Prostate gland (tissue), 2 donors: ENCODE measurements at places on chromosomes 12 and 14.

DNA sequence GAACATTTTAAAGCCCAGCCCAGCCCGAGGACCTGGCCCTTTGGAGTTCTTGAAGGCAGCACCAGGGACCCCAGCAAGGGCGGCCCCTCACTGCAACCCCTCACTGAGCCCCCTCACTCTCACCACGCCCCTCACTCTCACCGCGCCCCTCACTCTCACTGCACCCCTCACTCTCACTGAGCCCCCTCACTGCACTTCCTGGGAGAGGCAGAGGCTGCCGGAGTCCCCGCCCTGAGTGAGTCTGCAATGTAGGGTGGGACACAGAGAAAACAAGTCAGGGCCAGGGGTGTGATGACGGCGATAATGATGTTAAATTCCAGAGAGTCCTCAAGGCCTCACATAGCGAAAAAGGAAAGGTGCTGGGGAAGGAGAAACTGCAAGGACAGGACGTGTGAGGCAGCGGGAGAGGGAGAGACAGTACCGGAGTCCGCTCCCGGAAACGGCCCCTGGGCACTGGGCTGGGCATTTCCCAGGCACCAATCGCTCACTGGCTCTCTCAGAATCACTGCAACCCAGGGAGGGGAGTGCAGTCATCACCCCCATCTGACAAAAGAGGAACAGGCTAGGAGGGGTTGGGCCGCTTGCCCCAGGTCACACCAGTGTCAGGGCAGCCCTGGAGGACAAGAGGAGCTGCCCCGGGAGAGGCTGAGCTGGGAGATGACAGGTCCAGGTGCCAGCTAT is 24.9 kb downstream of the CCDC88C start:
- H3K27me3 ChIP-seq, result no peaks in the 10 kb centered on the region
- DNase-seq, result no peak
- peak overlapping the region; percentile 88 for H3K27ac ChIP-seq
- no peaks in the 10 kb centered on the region for H3K36me3 ChIP-seq
- H3K4me3 ChIP-seq, result no peak overlapping the region

- H3K4me3 ChIP-seq, result no peak overlapping the region
- no peak overlapping the region for H3K27ac ChIP-seq
- H3K36me3 ChIP-seq, result no peaks in the 10 kb centered on the region
- DNase-seq, result no peak
Observed at GRCh38 chr12:91926848-91927247, 218.8 kb downstream of the BTG1 start.

GRCh38 chr12:96698521-96698920 is 208.5 kb upstream of the NEDD1 start:
- no peaks in the 10 kb centered on the region for H3K36me3 ChIP-seq
- no peak overlapping the region for H3K4me3 ChIP-seq
- H3K4me1 ChIP-seq, result no peaks in the 10 kb centered on the region
- no peaks in the 10 kb centered on the region for H3K27me3 ChIP-seq
- no peak overlapping the region for H3K27ac ChIP-seq

GRCh38 chr14:33660248-33660647 is 290.6 kb downstream of the EGLN3 start:
- H3K27ac ChIP-seq, result no peak overlapping the region
- H3K36me3 ChIP-seq, result no peaks in the 10 kb centered on the region
- H3K4me1 ChIP-seq, result no peaks in the 10 kb centered on the region
- H3K27me3 ChIP-seq, result no peaks in the 10 kb centered on the region
- no peak overlapping the region for H3K4me3 ChIP-seq
- DNase-seq, result no peak

GRCh38 chr12:118391836-118392235 is 15.5 kb downstream of the SUDS3 start:
- H3K4me1 ChIP-seq, result no peaks in the 10 kb centered on the region
- no peak overlapping the region for H3K4me3 ChIP-seq
- no peak overlapping the region for H3K27ac ChIP-seq
- no peak for DNase-seq

GRCh38 chr12:96751626-96752025 is 155.4 kb upstream of the NEDD1 start:
- no peaks in the 10 kb centered on the region for H3K27me3 ChIP-seq
- H3K4me1 ChIP-seq, result no peaks in the 10 kb centered on the region

GRCh38 chr12:127819056-127819455 is 447.9 kb upstream of the TMEM132C start:
- DNase-seq, result no peak
- no peaks in the 10 kb centered on the region for H3K36me3 ChIP-seq
- no peak overlapping the region for H3K4me3 ChIP-seq

DNA sequence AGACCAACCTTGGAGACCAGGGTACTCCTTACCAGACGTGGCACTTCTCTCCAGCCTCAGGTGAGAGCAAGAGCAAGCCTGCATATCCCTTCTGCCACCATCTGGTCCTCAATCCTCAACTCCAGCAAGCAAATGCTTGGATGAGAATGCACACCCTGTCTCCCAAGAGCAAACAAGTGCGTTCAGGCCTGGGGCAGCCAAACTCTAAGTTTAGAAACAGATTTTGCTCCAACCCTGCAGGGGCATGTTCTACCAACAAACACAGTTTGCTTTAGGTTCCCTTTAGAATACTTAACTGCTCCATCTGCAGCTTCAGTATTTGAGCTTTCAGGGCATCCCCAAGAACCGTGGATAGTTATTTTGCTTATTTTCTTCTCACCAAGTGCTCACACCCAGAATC is 55.9 kb upstream of the FICD start:
- H3K27ac ChIP-seq, result no peak overlapping the region
- H3K27me3 ChIP-seq, result no peaks in the 10 kb centered on the region
- DNase-seq, result no peak
- no peaks in the 10 kb centered on the region for H3K4me1 ChIP-seq
- H3K36me3 ChIP-seq, result no peaks in the 10 kb centered on the region

DNA sequence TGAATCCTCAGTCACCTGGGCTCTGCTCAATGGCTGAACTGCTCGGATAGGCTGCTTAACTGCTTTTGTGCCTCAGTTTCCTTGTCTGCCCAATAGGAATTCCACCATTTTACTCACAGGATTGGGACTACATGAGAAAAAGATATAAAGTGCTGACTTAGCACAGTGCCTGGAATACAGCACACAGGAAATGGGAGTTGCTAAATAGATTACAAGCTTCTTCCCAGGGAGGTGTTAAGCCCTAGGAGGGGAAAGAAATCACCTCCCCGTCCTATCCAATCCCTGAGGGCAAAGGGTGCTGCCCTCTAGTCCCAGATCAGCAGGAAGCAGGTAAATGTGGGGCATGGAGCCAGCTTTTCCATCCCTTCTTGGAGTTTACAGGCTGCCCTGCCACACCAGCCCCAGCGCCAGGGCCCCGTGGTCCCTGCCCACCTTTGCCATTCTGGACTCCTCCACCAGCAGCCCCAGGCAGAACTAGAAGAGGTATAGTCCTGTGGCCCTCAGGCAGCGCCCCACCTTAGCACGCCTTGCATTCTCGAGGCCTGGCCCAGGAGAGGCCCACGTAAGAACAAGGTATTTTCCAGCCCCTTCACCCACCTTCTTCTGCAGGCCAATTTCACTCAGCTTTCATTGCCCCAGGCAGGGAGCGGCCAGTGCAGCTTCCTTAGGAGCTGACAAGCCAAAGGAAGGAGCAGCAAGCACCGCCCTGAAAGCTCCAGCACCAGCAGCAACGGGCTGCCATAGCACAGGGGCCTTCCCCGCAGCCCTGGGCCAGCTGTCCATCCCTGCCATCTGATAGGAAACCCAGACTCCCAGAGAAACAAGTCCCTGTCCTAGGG is 28.8 kb upstream of the RPLP0 start:
- no peaks in the 10 kb centered on the region for H3K27me3 ChIP-seq
- no peaks in the 10 kb centered on the region for H3K36me3 ChIP-seq
- no peak overlapping the region for H3K4me3 ChIP-seq

DNA sequence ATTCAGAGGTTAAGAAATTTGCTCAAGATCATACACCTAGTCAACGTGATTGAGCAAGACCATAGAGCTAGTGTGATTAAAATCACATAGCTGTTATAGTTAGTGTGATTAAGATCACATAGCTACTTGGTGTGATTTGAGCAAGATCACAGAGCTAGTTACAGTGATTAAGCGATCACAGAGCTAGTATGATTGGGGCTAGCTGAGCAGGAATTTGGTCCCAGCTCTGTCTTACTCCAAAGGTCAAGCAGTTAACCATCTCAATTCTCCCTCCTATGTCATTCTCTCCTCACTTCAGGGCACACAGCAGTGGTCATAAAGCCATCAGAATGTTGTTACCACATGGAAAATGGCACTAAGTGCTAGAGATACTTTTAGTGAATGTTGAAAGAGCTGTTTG is 158.2 kb downstream of the SPTSSA start:
- H3K4me1 ChIP-seq, result no peaks in the 10 kb centered on the region
- H3K4me3 ChIP-seq, result no peak overlapping the region
- H3K27ac ChIP-seq, result no peak overlapping the region
- no peak for DNase-seq
- H3K36me3 ChIP-seq, result no peaks in the 10 kb centered on the region
- H3K27me3 ChIP-seq, result no peaks in the 10 kb centered on the region

DNA sequence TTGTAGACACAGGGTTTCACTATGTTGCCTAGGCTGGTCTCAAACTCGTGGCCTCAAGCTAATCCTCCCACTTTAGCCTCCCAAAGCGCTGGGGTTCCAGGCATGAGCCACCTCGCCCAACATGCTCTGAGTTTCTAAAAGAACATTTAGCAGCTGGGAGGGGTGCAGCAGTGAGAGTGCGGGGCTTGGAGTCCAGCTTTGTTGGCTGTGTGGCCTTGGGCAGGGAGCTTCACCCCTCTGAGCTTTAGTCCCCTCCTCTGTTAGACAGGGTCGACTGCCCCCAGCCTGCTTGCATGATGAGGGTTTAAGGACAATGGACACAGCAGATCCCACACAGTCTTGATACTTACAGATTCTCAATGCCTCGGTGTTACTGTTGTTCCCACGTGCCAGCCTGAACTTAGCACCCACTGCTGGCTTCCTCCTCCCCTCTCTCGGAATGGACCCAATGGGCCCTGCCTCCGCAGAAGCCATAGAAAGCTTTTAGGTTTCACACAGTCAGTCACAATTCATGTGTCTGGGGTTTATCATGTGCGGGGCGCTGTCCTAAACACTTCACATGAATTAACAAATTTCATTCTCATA is 54.6 kb downstream of the PSMA6 start:
- H3K4me3 ChIP-seq, result no peak overlapping the region
- no peaks in the 10 kb centered on the region for H3K27me3 ChIP-seq
- H3K36me3 ChIP-seq, result no peaks in the 10 kb centered on the region
- H3K27ac ChIP-seq, result no peak overlapping the region
- DNase-seq, result no peak

DNA sequence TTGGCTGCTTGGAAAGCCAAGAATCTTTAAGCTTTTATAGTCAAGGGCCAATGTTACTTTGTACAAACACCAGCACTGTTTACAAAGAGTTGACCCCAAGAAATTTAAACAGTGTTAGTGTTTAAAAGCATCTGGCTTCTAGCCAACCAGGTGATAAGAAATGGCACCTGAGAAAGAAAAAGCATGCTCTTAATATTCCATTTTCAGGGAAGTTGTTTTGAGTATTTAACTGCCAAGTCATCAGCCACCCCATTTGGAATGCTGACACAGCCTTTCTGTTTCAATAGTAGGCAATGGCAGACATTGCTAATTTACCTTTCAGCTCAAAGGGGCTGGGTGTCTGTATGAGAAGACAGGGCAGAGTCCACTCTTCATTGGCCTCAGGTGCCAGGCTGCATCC is 3.7 kb upstream of the SLC35F4 start:
- no peak overlapping the region for H3K27ac ChIP-seq
- no peaks in the 10 kb centered on the region for H3K36me3 ChIP-seq
- H3K4me3 ChIP-seq, result no peak overlapping the region
- peaks cover 19% of the 10 kb centered on the region for H3K27me3 ChIP-seq

GRCh38 chr14:77372304-77372841 is 4.5 kb downstream of the TMED8 start:
- no peaks in the 10 kb centered on the region for H3K36me3 ChIP-seq
- DNase-seq, result no peak
- no peak overlapping the region for H3K4me3 ChIP-seq
- no peak overlapping the region for H3K27ac ChIP-seq

- DNase-seq, result no peak
- no peak overlapping the region for H3K4me3 ChIP-seq
- H3K36me3 ChIP-seq, result no peaks in the 10 kb centered on the region
Observed at GRCh38 chr12:126668538-126668937, 1598.4 kb upstream of the TMEM132C start.

GRCh38 chr12:93938317-93938716 is 210.1 kb upstream of the PLXNC1 start:
- no peaks in the 10 kb centered on the region for H3K4me1 ChIP-seq
- DNase-seq, result no peak
- H3K27me3 ChIP-seq, result no peaks in the 10 kb centered on the region
- no peaks in the 10 kb centered on the region for H3K36me3 ChIP-seq
- no peak overlapping the region for H3K4me3 ChIP-seq

GRCh38 chr14:97270308-97270707 is 473.1 kb downstream of the VRK1 start:
- no peaks in the 10 kb centered on the region for H3K27me3 ChIP-seq
- H3K4me3 ChIP-seq, result no peak overlapping the region
- no peaks in the 10 kb centered on the region for H3K4me1 ChIP-seq
- no peak overlapping the region for H3K27ac ChIP-seq
- no peak for DNase-seq

- DNase-seq, result no peak
- H3K27me3 ChIP-seq, result no peaks in the 10 kb centered on the region
- no peak overlapping the region for H3K4me3 ChIP-seq
- H3K27ac ChIP-seq, result no peak overlapping the region
- H3K36me3 ChIP-seq, result peaks cover 3% of the 10 kb centered on the region
Observed at GRCh38 chr12:71904629-71905028, 34.0 kb upstream of the TPH2 start.

- H3K4me3 ChIP-seq, result no peak overlapping the region
- no peaks in the 10 kb centered on the region for H3K36me3 ChIP-seq
- no peak overlapping the region for H3K27ac ChIP-seq
- no peaks in the 10 kb centered on the region for H3K27me3 ChIP-seq
- H3K4me1 ChIP-seq, result no peaks in the 10 kb centered on the region
Observed at GRCh38 chr14:54791001-54791400, 111.6 kb downstream of the GCH1 start.

DNA sequence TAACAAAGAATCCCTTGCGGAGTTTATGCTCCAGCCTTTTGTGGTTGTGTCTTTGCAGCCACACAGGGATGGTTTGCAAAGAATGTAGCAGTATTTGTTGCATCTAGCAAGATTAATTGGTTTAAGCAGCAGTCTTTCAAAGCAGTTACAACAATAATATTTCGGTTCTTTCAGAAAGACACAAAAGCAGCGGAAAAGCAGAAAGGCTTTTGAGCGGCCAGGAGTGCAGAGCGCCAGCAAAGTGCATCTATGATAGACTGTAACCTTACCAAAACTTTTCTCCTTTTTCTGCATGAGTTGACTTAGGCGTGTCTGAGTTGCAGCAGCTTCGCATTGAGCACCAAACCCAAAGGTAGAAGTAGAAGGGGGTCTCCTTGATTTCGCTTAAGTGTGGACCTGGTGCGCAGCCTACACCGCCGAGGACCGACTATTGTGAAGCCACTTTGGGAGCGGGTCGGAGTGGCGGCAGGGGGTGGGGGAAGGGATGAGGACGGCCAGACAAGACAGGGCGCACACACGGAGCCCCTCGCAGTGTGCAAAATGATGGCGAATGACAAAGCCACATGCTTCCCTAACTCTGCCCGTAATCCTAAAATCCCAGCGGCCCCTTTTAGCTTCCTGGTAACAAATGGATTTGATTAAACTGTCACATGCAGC is 1.2 kb downstream of the LMO3 start:
- DNase-seq, result no peak
- H3K36me3 ChIP-seq, result no peaks in the 10 kb centered on the region
- peak overlapping the region; percentile 23 for H3K4me3 ChIP-seq
